ENCODE measurements at places on chromosomes 13 and 19. TPM values are rescaled to one million over a fixed set of nuclear protein-coding genes. Genes with fewer than 3 reads are reported as not detected.

GRCh38 chr13:112059457-112060281 is 7.3 kb upstream of the SOX1 start:
- no peak for DNase-seq

DNA sequence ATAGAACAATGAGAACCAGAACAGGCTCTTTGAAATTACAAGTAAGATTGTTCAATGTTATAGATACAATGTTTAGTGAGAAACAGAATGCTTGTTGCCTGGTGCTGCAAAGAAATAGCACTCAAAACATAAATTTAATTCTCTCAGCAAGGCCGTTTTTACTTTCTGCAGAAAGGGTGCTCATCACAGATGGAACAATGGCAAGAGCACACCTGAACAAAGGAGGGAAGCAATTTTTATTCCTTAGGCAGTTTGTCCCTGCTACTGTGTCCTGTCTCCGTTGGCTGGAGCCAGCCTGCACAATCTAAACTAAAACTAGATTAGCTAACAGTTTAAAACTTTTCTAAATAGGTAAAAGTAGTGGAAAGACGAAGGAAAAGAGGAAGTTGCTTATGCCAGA is 10.4 kb upstream of the ZNF8 start:
- DNase-seq: no peak

GRCh38 chr19:18262144-18262543 is 12.1 kb downstream of the IQCN start:
- no peak for DNase-seq

- no peak for DNase-seq
Measured at GRCh38 chr19:50309396-50310125, 19.6 kb downstream of the KCNC3 start.

Gene THSD8
- total RNA-seq: not detected

Gene MEDAG
- 0.05 TPM for total RNA-seq

Gene ZNF135
- 0.42 TPM for total RNA-seq

Data from liver (tissue), 10 donors.